Kidney (tissue), 22 donors: ENCODE measurements at places on chromosomes 2 and 18.

DNA sequence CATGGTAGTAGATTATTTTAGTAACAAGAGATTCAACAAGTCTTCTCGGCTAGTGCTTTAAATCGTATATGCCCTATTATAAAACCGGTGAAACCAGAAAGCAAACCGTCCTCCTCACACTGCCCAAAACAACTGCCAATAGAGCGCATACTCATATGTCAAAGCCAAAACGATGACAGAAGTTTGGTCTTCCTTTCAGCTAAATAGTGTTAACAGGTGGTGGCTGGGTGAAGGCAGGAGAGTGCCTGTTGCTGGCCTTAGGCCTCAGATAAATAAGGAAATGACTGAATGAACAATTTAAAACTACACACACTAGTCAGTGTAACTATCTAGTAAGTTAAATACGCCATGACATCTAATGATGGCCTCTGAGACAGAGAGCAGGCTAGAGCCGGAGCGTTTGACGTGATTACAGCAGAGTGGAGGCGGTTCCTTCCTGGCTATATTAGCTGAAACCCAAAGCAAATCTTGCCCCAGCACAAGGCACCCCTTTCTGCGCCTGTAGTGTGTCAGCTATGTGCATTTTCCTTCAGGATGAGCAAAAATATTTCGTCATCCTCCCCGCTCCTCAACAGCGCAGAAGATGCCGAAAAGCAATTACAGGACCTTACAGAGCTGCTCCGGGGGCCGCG, 1.6 kb downstream of the LONRF2 start:
- peak; percentile 19 for DNase-seq

DNA sequence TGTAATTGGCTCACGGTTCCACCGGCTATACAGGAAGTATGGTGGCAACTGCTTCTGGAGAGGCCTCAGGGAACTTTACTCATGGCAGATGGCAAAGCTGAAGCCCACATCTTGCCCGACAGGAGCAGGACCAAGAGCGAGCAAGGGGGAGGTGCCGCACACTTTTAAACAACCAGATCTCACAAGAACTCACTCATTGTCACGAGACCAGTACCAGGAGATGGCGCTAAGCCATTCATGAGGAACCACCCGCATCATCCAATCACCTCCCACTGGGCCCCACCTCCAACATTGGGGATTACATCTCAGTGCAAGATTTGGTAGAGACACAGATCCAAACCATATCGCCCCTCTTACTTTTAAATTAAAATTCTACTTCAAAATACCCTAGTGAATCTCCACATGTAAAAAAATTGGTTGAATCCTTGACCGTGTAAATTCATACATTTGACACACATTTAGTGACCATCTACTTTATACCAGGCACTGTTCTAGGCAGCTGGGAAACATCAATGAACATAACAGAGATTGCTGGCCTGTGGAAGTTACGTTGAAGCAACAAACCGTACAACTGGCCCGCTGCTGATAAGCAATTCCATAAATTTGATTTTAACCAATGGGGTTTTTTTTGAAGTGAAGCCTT, 87.6 kb downstream of the ALPK2 start:
- DNase-seq = no peak

DNA sequence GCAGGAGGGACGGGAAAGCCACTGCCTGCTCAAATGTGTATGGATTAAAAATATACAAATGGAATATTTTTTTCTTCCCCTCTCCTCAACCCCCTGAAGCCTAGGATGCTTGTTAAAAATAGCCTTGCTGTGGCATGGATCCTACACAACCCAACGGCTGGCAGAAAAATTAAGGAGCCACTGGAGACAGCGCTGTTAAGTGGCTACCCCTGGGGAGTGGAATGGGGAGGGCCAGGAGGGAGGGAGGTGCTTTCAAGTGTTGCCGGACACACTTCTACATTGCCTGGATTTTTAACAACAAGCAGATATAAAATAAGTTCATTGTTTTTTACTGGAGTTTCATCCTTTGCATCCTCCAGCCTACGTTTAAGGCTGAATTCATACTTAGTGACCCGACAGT, 66.6 kb downstream of the ZBTB7C start:
- DNase-seq = no peak

DNA sequence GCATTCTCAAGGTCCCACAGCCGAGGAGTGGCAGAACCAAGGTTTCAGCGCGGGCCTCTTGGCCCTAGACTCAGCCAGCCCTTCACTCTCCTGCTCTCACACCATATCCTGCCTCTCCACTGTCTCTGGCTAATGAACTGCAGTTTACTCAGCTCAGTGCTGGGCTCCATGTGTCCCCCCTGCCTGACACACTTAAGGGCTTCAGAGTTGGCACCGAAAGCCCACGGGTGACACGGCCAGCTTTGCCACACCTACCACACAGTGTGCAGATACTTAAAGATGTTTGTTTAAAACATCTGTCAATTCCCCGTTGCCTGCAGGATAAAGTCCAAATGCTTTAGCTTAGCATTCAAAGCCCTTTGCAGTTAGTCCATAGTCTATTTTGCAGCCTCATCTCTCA, 241.2 kb downstream of the SEPTIN10 start:
- DNase-seq = peak; percentile 5

DNA sequence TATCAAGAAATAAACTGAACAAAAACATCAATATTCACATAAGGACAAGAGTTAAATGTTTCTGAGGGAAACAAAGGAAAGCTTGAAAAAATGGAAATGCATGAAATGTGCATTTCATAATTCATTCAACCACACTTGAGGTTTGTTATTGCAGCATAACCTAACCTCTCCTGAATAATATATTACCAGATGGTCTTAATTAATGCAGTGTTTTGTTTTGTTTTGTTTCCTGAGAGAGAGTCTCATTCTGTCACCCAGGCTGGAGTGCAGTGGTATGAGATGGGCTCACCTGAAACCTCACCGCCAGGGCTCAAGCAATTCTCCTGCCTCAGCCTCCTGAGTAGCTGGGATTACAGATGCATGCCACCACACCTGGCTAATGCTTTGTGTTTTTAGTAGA, 139.9 kb upstream of the PIEZO2 start:
- DNase-seq = no peak

DNA sequence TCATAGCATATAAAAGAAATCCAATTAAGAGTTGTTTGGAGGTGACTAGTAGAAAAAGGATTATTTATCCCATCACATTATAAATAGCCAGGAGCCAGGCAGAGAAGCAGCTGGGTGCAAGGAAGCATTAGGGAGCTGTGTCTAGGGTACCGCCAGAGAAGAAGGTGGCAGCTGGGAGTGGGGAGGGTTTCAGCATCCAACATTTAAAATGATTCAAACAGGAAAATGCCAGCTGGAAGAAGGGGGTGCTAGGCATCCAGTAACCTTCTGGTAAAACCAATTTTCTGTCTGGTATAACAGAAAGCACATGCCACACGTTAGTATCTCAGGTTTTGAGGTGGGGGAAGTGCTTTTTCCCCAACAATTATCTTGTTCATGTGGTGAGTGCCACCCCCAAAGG, 452.4 kb downstream of the ZEB2 start:
- DNase-seq = no peak

DNA sequence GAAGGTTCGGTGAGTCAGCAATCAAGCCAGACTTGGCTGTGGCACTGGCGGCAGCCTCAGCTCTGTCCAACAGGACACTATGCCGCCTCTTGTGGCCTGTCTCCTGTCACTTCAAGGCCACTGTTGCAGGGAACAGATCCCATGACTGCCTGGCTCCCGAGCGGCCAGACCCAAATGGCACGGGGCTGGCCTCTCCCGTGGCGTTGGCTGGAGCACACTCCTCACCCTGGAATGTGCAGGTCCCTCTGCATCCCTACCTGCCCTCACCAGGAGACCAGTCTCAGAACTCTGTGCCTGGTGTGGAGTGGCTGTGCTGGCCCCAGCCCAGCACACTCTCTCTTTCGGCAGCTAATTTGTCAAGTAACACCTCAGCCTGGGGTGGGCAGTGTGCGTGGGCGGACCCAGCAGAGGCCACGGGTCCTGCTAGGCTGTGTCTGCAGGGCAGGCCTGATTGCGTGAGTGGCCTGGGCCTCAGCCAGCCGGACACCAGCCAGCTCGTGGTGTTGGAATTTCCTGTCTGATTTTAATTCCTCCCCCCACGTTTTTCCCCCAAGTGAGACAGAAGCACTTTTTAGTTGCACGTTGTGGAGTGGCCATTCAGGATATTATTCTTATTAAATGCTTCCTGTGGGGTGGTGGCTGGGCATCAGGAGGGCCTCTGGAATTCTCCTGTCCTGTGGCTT, 179.3 kb downstream of the GLI2 start:
- peak; percentile 71 for DNase-seq

GRCh38 chr2:225636558-225636957, 237.0 kb downstream of the NYAP2 start:
- no peak for DNase-seq

DNA sequence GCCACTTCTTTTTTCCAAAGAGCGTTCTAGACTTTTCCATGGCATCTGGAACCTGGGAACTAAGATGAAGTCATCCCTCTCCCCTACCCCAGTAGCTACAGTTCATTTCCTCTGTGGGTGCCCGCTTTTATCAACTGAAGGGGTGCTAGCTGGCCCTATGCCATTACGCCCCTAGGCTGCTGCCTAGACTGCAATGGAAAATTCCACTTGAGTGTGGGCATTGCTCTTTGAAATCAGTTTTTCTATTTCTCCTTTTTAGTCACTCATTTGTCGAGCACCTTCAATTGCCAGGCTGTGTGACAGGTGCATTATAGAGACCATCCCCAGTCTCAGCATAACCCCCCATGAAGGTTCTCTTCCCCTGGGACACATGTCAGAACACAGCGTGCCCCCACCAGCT, 7.3 kb downstream of the TEX51 start:
- DNase-seq = no peak

DNA sequence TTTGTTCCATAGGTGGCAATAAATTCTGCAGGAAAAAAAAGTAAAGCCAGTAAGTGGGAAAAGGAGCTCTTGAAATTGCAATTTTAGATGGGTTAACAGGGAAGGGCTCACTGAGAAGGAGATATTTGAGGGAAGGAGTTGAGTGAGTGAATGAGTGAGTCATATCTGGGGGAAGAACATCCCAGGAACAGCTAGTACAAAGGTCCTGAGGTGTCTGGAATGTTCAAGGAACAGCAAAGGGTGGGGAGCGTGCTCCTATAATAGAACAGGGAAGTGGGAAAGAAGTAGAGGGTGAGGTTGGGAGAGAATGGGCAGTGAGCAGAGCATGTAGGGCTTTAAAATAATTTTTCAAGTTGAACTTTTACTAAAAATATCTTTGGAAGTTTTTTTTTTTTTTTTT, 68.0 kb upstream of the PSME4 start:
- DNase-seq = no peak

DNA sequence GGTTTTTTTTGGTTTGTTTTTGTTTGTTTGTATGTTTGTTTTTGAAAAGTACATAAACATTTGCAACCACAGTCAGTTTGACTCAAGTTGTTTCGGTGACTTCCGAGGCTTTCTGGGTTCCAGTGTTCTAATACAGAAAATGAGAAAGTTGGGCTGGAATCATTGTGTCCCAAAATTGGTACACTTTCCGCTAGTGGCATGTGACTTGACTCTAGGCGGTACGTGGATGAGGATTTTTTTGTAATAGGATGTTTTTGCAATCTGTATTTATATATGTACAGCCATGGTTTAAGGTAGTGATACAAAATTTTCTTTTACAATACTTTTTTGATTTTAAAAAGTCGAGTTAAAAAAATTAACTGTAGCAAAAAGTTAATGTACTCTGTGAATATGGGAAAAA, 1.7 kb downstream of the MFF start:
- no peak for DNase-seq

GRCh38 chr2:180015951-180016709, 9.0 kb upstream of the CWC22 start:
- DNase-seq = no peak

GRCh38 chr2:48504647-48505327, 25.2 kb upstream of the STON1 start:
- no peak for DNase-seq

- DNase-seq = no peak
Observed at GRCh38 chr2:172056293-172056692, 29.0 kb upstream of the DLX1 start.

DNA sequence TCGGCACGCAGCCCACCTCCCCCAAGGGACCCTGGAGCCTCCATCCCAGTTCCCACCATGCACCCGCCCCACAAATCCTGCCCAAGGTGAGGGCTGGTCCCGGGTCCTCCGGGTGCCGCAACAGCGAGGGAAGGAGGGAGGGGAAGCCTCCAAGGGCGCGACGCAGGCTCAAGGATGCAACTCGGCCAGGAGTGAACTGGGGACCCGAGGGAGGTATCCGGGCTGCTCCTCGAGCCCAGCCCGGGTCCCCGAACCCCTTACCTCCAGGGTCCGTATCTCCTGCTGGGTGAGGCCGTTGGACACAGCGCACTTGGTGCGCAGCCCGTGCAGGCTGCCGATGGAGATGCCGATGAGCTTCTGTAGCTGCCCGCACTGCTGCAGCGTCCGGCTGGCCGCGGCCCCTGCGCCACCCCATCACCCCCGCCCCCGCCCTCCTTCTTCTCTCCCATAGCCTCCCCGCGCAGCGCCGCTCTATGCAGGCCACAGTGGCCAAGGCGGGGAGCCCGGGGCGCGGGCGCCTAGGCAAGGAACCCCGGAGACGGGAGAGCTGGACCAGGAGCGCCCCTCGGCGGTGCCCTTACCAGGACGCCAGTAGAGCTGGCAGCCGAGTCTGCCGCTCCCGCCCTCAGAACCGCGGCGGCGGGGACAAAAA, 124.1 kb downstream of the ANKRD30BL start:
- peak; percentile 60 for DNase-seq

DNA sequence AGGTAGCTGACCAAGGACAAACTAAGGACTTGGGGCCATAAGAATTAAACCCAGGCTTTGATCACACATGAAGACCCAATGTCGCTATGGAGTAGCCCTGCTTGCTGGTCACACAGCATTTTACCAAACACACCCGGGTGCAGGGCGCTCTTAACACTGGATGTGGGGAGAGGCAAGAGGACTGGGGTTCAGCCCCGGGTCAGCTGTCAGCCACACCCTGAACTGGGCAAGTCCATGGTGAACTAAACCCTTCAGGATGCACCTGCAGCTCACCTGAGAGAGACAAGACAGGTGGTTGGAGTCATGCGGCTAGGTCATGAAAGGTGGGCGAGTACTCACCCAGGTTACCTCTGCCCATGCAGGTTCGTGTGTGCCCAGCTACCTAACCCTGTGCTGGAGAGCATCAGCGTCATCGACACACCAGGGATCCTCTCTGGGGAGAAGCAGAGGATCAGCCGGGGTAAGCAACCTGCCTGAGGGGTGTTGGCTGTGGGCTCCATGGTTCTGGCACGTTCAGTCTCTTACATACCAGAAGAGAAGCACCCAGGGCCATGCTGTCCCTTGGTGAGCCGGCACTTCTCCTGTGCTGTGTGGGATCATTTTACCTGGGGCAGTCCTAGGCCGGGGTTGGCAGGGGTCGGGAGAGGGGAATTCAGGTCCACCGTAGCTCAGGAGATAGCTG, 15.2 kb downstream of the EHD3 start:
- no peak for DNase-seq
